Caki2 (cell line): ENCODE measurements at places on chromosomes 12 and 14. TPM values are rescaled to one million over a fixed set of nuclear protein-coding genes. Genes with fewer than 3 reads are reported as not detected.

Gene RPS6KA5
- total RNA-seq: 4.0 and 5.2 TPM in 2 replicates

Gene GZMB
- not detected in 2 replicates for total RNA-seq

DNA sequence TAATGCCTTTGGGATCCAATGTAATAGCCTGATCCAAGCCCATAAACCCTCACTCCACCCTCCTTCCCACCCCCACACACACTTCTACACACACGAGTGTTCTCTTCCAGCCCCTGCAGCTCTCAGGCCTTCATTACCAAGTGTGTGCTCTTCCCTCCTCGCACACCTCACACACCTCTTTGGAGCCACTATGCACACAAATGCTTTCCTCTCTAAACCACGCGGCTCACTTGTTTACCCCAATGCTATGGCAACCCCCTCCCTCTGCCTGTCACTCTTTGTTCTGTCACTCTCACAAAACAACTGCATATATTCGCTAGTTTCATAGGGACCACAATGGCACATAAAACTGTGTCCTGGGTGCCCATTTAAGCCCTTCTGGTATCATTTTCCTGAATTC is 35.1 kb downstream of the PPP2R5E start:
- no peak for DNase-seq

Gene NRL
- total RNA-seq: 1.8 TPM in 1 of 2 replicates, not detected in the other

- no peak for DNase-seq
Observed at GRCh38 chr14:33081259-33081658, 142.6 kb downstream of the NPAS3 start.

GRCh38 chr14:88584451-88584850 is 21.6 kb downstream of the ZC3H14 start:
- DNase-seq: no peak

DNA sequence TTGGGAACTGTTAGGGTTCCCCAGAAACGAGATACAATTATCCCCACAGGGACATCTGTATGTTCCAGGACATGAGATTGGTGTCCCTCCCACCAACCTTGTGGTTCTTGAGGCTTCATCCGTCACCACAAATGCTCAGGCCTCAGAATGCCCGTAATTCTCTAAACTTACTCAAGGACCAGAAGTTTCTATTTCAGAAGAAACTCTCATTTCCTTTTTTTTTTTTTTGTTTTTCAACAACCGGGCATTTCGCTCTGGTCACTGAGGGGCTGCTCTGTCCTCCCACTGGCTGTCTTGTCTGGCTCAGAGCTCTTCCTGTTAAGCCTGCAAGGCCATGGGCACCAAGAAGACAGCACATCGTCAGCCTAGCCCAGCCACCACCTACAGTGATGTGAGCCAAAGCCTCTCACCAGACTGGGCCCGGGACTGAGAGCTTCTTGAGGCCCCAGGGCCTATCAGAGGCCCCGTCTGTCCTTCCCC is 36.2 kb downstream of the VDR start:
- no peak for DNase-seq

GRCh38 chr14:66268802-66269334 is 217.3 kb upstream of the CCDC196 start:
- no peak for DNase-seq

- no peak for DNase-seq
Observed at GRCh38 chr12:117444781-117445180, 83.4 kb upstream of the NOS1 start.

DNA sequence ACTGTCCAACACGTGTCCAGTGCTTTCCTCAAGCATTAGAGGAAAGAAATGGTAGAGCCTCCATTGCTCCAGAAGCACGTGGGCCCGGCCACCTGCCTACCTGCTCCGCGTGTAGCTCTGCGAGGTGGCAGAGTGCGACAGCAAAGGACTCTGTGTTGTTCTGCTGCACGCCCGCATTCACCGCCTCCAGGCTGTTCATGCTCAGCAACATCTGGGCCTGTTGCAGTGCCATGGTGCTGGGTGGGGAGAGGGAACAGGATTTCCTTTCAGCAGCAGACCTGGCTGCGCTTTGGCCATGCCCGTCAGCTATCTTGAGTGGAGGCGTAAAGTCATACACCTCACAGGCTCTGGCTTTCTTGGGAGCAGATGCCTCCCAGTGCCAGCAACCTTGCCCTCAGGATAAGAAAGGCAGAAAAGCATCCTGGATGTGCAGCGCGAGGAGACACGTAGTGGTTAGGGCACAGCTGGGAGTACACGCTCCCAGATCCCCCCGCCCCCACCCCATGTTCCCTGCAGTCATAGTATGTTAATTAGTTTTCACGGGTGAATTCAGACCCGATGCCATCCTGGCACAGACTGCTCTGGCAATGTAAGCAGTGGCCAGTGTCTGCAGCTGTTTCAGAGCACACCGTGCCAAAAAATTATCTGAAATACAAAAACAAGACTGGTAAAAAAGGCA is 25.1 kb downstream of the ANAPC5 start:
- no peak for DNase-seq

DNA sequence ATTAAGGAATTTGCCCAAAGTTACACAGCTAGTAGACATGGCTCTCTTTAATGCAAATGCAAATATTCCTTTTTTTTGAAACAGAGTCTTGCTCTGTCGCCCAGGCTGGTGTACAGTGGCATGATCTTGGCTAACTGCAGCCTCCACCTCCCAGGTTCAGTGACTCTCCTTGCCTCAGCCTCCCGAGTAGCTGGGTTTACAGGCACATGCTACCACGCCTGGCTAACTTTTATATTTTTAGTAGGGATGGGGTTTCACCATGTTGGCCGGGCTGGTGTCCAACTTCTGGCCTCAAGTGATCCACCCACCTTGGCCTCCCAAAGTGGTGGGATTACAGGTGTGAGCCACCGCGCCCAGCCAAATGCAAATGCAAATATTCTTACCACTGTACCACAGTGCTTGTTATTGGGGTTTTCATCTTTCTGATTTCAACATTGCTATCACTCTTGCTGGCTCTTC is 24.5 kb upstream of the HIGD1C start:
- no peak for DNase-seq

Gene DEGS2
- total RNA-seq: 0.14 and 1.5 TPM in 2 replicates

- no peak for DNase-seq
Observed at GRCh38 chr14:34359420-34360117, 102.5 kb downstream of the SPTSSA start.

Gene ENDOU
- not detected in 2 replicates for total RNA-seq

- no peak for DNase-seq
Observed at GRCh38 chr14:75456069-75456996, 28.5 kb downstream of the JDP2 start.

DNA sequence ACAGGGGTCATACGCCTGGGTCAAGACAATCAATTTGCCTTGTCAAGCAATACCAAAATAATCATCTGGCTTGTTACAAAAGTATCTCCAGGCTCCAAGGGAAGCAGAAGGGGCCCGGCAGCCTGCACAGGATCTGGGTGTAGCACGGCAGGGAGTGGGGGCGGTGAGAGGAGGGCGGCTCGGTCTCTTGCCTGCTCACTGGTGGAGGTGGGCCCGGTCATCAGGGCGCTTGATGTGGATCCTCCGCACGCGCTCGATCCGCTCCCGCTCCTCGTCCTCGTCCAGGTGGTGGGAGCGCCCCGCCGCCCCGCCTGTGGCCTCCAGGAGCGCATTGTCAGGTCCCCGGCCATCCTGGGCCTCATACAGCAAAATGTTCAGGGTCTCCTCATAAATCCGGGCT is 25.7 kb downstream of the KCTD10 start:
- DNase-seq: no peak

DNA sequence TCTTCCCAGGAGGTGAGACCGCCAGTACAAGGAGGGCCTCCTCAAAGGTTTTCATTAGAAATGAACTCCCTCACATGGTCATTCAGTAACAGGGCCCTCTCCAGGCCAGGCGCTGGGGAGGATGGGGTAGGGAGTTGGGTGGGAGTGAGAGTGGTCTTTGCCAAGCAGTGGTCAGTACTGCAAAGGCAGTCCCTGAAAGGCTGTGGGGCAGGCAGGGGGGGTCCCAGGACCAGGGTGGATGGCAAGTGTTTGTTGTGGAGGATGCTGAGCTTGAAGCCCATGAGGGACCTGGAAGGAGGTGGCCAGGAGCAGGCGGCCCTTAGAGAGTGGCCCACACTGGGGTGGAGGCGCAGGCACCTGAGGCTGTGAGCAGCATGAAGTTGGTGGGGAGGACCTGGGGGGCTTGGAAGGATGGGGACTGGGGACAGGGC is 26.1 kb downstream of the CEP170B start:
- no peak for DNase-seq

Gene PLEKHG7
- not detected in 2 replicates for total RNA-seq

DNA sequence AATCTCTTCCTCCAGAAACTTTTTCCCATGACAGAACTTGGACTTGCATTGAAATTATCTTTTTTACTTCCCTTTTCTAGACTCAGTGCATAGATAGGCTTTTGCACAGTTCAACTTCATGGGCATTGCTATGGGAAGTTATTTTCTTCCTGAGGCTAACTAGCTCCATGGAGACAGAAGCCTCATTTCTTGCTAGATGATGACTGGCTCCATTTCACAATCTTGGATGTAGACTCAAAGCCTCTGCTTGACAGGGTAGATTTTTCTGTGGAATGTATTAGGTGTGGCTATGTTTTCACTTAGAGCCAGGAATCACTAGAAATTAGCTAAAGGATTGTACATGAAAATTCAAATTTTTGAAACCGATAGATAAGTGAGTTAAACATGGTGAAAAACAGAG is 884.1 kb upstream of the MGAT4C start:
- no peak for DNase-seq

Gene TMEM30B
- not detected in 2 replicates for total RNA-seq

Gene SYCP3
- total RNA-seq: not detected in 2 replicates

GRCh38 chr12:75990189-75990912 is 41.2 kb downstream of the PHLDA1 start:
- DNase-seq: no peak

DNA sequence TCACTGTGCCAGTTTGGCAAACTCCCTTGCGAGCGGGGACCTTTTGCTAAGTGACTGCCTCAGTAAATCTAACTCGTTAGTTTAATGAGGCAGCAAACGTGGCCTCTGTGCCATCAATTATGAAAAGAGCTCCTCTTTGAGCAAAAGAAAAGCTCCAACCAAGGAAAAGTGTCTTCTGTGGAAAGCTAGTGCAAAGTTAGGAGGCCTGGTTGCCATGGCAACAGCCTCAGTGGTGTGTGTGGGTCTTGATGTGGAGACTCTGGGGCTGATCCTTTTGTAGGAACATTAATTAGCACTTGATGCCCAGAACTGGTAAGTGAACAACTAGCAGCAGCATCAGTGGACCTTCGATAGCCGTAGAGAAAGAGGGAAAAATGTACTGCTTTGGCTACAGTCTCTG is 145.7 kb downstream of the CHST11 start:
- DNase-seq: no peak

GRCh38 chr12:93460003-93460402 is 7.3 kb upstream of the MRPL42 start:
- DNase-seq: no peak

DNA sequence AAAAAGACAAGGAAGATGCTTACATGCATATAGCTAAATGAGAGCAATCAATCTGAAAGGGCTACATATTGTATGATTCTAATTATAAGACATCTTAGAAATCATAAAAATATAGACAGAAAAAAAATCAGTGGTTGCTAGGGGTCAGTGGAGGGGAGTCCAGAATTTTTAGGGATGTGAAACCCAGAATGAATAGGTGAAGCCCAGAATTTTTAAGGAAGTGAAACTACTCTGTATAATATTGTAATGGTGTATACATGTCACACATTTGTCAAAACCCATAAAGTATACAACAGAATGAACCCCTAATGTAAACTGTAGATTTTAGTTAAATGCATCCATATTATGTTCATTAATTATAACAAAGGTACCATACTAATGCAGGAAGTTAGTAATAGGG is 713.2 kb downstream of the FLRT2 start:
- no peak for DNase-seq

Gene VRTN
- 0.03 TPM in 1 of 2 replicates, not detected in the other for total RNA-seq

Gene CLEC7A
- total RNA-seq: not detected in 2 replicates
